ENCODE measurements at places on chromosomes 5 and 9. TPM values are rescaled to one million over a fixed set of nuclear protein-coding genes. Genes with fewer than 3 reads are reported as not detected.

ATP6V0E1 gene
- 204 TPM for total RNA-seq

DOCK8 gene
- total RNA-seq, result not detected

PRSS3 gene
- 30.7 TPM for total RNA-seq

DEPDC1B gene
- 8.5 TPM for total RNA-seq

- H3K27ac ChIP-seq, result peak overlapping the region; percentile 85
- H3K4me1 ChIP-seq, result peaks cover 73% of the 10 kb centered on the region
- peaks cover 15% of the 10 kb centered on the region for H3K36me3 ChIP-seq
- peak overlapping the region; percentile 7 for H3K4me3 ChIP-seq
- H3K27me3 ChIP-seq, result no peaks in the 10 kb centered on the region
- DNase-seq, result peak; percentile 95
Observed at GRCh38 chr5:34686762-34687268, 30.7 kb downstream of the RAI14 start.

DNA sequence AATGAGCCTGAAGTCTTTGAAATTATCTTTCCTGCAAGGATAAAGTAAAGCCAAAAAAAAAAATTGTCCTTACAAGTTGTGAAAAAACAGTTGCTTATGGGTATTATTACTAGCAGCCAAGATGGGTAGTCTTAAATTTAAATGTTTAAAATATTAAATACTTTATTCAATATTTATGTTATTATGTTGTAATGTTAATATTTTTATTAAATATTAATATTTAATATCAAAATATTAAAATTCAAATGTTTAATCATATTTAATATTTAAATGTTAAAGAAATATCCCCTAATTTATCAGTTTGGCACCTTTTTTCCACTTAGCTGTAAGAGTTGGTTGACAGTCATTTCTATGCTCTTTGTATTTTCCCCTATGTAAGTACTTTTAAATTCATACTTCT is 86.1 kb downstream of the PCSK5 start:
- H3K4me1 ChIP-seq, result 0 out of 2 replicates have a peak, but pooled peaks cover 8% of the 10 kb centered on the region
- H3K27ac ChIP-seq, result no peak overlapping the region
- no peak overlapping the region for H3K4me3 ChIP-seq
- H3K36me3 ChIP-seq, result no peaks in the 10 kb centered on the region

GRCh38 chr5:142141463-142141862 is 32.9 kb downstream of the NDFIP1 start:
- H3K4me1 ChIP-seq, result no peaks in the 10 kb centered on the region
- no peak overlapping the region for H3K4me3 ChIP-seq
- peaks cover 51% of the 10 kb centered on the region for H3K36me3 ChIP-seq
- no peaks in the 10 kb centered on the region for H3K27me3 ChIP-seq
- H3K27ac ChIP-seq, result no peak overlapping the region

- H3K27ac ChIP-seq, result no peak overlapping the region
- DNase-seq, result peak; percentile 31
- no peaks in the 10 kb centered on the region for H3K4me1 ChIP-seq
- H3K27me3 ChIP-seq, result peaks cover 28% of the 10 kb centered on the region
Observed at GRCh38 chr9:33719581-33720374, 75.6 kb upstream of the PRSS3 start.
